SW 1271 (cell line): ENCODE measurements at places on chromosomes 16 and 17.

- no peak for DNase-seq
Measured at GRCh38 chr16:732936-733335, 6.0 kb downstream of the HAGHL start.

DNA sequence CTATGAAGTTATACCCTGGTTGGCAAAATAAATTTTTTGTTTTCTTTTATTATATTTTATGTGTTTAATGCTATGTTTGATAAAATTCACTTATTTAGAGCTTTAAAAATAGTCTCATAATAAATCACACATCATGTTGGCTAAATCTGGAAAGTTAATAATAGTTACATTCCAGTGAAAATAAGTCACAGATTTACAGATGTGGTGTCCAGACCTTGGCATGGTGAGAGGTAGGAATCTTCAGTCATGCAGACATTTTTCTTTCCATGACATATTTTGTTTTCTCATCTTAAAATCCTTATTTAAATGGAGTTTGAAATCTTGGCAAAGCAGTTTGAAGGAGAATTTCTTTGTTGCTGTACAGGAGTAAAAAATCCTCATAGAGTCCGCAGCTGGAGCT lies 48.1 kb upstream of the GOSR1 start:
- no peak for DNase-seq

DNA sequence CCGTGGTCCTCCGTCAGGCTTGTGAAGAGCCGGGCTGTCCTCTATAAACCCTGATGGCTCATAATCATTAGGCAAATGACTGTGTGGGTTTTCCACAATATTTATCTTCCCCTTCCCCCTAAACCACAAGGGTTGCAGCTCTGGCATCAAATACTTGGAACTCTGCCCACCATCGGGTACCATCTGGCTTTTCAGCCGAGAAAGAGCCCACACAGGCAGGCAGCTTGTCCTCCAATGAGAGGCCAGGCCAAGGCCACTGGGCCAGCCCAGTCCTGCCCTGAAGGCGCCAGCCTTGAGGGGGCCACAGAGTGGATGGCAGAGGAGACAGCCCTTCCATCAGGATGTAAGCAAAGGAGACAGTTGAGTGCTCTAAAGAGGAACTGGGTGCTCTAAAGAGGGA lies 31.8 kb upstream of the NAT9 start:
- no peak for DNase-seq

GRCh38 chr17:49249292-49249794 lies 18.8 kb upstream of the PHOSPHO1 start:
- DNase-seq, result no peak

- no peak for DNase-seq
Measured at GRCh38 chr17:70040336-70040735, 34.7 kb upstream of the KCNJ16 start.

DNA sequence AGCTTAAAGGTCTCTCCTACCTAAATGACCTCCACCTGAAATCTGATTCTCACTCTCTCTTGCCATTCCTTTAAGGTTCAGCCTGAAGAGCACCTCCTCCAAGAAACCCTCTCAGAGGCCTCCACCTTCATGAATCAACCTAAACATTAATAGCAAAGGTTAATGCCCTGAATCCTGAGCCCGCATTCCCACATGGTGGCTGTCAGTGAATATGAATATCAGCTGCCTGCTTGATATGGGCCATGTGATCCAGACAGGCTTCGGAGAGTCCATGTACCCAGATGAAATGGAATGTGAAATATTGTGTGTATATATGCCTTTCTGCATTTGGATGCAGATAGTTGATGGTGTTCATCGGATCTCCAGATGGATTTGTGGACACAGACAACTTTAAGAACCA lies 317.5 kb downstream of the TOX3 start:
- DNase-seq, result no peak

DNA sequence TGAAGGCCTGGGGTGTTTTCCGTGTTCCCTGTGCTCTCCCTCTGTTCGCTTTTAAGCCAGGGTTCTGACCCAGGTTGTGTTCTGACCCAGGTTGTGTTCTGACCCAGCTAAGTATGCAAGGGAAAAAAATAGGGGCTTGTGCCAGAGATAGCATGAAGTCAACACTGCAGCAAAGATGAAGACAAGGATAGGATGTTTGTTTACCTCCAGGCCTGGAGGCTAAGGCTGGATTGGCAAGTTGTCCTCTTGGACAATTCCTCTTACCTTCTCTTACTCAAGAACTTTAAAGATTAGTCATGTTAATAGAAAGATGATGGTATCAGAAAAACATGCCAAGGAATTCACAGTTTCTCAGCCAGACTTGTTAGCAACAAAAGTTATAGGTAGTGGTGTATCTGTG lies 19.4 kb downstream of the LYRM9 start:
- DNase-seq, result no peak

DNA sequence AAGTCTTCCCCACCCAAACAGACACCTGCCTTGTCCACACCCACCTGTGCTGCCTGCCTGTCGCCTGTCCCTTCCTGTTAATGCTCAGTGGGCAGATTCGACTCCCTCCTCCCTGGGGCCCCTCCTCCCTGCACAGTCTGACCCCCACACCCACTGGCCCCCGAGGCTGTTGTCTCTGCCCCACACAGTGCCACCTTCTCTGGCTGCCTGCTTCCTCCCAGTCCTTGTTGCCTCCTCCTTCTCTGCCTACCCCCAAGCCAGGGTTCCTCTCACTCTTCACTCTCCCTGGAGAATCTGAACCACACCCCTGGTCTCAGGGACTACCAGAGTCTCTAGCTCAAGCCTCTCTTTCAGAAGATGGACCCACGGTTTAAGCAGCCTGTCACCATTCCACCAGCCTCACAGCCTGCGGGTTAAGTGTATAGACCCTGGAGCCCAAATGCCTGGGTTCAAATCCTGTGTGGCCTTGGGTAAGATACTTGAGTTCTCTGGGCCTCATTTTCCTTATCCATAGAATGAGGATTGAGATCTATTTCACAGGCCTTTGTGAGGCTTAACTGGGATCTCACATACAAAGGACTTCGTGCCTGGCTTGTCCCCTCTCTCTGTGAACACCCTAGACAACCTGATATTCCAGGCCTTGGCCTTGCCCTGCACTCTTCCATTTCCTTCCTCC lies 3.8 kb upstream of the ARHGAP23 start:
- no peak for DNase-seq

DNA sequence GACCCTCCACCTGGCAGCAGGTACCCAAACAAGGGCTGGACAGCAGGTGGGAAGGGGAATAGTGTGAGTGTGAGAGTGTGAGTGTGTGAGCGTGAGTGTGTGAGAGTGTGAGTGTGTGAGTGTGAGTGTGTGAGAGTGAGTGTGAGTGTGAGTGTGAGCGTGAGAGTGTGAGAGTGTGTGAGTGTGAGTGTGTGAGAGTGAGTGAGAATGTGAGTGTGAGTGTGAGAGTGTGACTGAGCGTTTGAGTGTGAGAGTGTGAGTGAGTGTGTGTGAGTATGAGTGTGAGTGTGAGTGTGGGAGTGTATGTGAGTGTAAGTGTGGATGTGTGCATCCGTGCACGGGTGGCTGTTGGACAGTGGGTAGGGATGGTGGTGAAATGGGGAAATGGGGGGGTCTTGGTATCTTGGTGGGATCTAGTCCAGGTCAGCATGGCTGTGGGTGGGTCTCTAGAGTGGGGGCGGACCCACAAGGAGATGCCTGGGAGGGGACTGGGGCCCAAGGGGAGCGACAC lies 408 bp downstream of the ADGRG1 start:
- no peak for DNase-seq

- no peak for DNase-seq
Measured at GRCh38 chr16:86886651-86887050, 308.3 kb downstream of the FOXL1 start.

DNA sequence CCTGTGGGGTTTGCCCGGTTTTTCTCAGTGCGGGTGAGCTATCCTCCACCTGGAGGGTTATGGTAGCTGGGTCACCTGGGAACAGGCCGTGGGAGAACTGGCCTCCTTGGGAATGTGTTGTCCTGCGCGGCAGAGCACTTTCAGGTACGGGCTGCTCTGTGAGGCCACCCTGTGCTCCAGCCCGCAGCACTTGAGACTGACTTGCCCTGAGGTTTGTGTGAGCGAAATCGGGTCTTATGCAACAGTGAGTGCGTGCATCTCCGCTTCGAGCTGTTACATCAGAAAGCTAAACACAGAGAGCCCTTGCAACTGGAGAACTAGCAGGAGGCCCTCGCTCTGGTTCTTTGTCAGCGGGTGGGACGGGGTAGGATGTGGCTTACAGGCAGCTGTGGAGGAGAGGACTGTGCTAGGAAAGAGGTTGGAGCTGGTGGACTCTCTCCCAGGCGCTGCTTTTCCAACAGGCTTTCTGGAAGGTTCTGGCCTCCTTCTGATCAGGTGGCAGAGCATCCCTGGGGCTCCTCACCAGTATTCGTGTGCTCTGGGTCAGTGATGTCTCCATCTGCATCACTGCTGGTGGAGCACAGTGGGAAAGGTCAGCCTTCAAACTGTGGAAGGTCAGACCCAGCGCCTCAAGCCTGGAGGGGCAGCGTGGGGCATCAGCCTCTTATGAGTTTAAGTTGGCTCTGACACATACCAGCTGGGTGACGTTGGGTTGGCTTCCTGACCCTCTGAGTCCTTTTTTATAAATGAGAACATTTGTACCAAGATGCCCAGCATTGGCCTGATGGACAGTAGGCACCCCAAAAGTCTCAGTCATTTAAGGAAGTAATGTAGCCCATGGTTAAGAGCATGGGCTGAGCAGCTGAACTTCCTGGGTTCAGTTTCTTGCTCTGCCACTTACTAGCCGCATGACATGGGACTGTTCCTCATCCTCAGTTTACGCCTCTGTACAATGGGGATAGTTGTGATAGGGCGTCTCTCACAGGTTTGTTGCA lies 76.3 kb downstream of the KSR1 start:
- DNase-seq, result no peak

DNA sequence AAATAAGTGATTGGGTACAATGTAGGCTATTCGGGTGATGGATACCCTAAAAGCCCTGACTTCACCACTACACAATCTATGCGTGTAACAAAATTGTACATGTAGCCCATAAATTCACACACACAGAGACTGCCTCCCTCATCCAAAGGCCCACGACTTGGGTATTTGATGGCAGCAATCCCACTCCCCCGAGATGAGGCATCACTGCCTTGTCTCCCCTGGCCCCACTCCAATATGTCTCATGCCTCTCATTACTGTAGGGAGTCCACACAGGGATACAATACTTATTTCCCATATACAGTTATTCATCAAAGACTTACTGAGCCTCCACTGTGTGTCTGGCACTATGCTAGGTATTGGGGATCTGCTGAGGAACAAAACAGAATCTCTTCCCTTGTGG lies 192.6 kb downstream of the CBLN1 start:
- DNase-seq, result no peak

GRCh38 chr16:3659251-3659650 lies 4.8 kb downstream of the DNASE1 start:
- DNase-seq, result no peak

- no peak for DNase-seq
Measured at GRCh38 chr16:16158741-16159374, 64.4 kb downstream of the ABCC6 start.

DNA sequence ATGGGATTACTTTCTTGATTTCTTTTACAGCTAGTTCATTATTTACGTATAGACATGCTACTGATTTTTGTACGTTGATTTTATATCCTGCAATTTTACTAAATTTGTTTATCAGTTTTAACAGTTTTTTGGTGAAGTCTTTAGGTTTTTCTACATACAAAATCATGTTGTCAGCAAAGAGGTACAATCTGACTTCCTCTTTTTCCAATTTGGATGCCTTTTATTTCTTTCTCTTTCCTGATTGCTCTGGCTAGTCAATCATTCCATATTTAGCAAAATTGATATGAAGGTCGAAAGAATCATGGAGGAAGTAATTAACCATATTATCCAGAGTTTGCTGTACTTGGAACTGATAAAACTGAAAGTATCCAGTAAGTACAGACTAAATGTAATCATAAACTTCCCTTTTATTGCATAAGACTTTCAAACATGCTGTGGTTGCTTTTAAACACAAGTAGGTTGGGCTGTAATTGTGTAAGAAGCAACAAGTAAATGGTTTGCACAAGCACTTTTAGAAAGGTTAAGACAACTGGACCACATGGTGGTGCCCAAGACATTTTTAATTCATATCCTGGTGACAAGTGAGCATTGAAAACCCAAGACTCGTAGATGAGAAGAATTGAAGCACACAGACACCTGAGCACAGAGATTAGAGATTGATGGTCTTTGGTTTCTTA lies 8.4 kb downstream of the GDE1 start:
- DNase-seq, result no peak

DNA sequence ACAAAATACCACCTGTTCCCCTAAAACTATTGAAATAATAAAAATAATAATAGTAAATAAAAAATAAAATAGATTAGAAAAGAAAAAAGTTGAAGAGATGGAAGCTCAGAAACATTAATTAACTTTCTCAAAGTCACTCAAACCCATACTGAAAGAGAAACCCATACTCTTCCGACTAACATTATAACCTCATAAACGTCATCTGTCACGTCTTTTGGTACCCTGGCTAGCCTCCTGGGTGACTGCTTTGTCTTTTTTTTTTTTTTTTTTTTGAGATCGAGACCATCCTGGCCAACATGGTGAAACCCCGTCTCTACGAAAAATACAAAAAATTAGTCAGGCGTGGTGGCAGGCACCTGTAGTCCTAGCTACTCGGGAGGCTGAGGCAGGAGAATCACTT lies 7.6 kb downstream of the SLFN12L start:
- no peak for DNase-seq
